ENCODE measurements at places on chromosomes 1 and 21. TPM values are rescaled to one million over a fixed set of nuclear protein-coding genes. Genes with fewer than 3 reads are reported as not detected.

GRCh38 chr1:214349008-214349407 is 68.0 kb downstream of the SMYD2 start:
- DNase-seq, result no peak

GRCh38 chr1:22815043-22815365 is 104.4 kb downstream of the EPHB2 start:
- DNase-seq, result no peak

- DNase-seq, result no peak
Measured at GRCh38 chr1:50108497-50109059, at the start of gene ELAVL4. Gene ELAVL4 (plus strand): TSS chr1:50108920. CDS start chr1:50109190, 270 bp downstream.

DNA sequence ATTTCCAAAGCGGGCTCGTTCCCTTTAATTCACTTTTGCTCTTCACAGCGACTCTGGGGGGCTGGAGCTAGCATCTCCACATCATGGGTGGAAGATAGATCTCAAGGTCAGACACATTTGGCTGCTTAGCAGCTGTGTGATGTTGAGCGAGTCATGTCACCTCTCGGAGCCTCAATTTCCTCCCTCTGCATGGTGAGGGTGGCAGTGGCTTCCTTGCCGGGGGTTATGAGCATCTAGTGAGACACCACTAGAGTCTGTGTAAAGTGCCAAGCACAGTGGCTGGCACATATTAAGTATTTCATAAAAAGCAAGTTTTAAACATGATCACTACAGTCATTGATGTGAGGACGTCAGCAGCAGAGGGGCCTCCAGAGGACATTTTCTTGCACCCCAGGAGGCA is 16.9 kb upstream of the ECE1 start:
- no peak for DNase-seq

The SYTL1 gene
- total RNA-seq, result 56.2 TPM

DNA sequence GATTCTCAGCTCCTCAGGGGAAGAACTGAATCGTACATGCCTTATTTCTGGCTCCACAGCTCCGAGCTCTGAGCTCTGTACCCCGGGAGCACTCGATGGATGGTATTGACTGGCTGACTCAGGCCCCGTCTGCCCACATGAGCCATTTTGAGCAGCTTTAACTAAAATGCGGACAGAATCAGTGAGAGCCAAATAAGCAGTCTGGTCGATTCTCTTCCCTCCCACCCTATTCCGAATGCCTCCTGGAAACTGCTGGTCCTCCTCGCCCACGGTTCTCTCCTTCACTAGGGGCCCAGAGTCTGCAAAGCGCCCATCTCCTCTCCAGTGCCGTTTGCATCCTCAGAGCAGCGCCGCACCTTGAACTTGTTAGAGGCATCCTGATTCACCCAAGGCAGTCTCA is 125.9 kb upstream of the IRF2BP2 start:
- DNase-seq, result no peak

The PKP1 gene
- total RNA-seq, result 409 TPM
